ENCODE measurements at places on chromosomes 13 and 19.
A peak's percentile ranks its signal among the peaks of the same experiment; 100 is the strongest.

- no peak for DNase-seq
Measured at GRCh38 chr13:98939660-98940191, 38.1 kb downstream of the DOCK9 start.

DNA sequence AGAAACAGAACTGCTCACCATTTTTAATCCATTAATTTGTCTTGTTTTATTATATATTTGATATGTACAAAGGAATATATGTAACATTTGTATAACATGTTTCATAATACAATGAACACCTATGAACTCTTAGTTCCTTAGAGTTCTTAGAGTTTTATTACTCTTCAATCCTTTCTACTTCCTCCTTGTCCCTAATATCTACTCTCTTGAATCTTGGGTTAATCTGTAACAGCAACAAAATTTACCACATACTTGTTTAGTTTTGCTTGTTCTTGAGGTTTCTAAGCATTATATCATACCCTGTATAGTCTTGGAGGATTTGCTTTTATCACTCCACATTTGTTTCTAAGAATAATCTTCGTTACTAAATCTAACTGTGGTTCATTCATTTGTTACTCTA, 151.4 kb downstream of the PDS5B start:
- DNase-seq, result no peak

DNA sequence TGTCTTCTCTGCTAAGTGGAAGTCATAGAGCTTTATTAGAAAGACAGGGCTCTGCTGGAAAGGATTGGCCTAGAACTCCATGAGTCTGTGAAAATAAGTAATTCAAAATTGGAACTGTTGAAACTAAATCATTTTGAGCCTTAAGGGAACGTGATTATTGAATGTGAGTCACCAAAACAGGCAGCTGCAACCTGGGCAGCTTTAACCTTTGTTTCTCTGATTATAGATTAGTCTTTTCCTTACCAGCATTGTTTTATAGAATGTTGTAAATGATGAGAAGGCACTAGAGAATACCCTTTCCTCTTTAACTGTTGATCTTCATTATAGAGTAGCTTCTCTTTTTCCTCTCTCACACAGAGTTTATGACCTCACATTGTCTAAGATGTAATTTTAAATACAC, 638.8 kb upstream of the SLITRK6 start:
- no peak for DNase-seq

- no peak for DNase-seq
Measured at GRCh38 chr13:75299246-75299645, 182.7 kb downstream of the TBC1D4 start.

- DNase-seq, result no peak
Measured at GRCh38 chr13:27921421-27921960, 1.7 kb downstream of the PDX1 start.

- DNase-seq, result no peak
Measured at GRCh38 chr13:51581148-51581820, 3.0 kb upstream of the WDFY2 start.

GRCh38 chr13:72983085-72983768, 75.6 kb upstream of the KLF5 start:
- DNase-seq, result peak; percentile 77

DNA sequence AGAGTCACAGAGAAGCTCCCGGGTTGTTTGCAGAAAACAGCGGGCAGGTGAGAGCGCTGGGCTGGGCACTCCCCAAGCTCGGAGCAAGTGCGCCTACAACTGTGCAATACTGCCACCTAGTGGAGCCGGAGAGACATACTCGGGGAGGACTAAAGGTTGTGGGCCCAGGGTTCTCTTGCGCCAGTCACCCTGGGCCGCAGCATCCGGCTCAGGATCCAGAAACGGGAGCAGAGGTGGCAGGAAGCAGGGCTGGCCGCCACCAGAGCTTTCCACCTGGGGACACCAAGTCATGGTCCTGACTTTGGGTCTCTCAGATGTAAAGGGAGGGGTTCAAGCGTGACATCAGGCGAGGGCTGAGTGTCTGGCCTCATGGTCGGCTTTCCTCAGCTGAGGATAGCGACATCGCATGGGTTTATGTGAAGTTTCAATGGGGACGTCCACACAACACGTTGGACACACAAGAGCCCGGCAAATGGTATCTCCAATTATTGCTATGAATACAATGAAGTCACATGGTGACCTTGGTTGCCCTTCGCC, 11.2 kb upstream of the KLK4 start:
- DNase-seq, result peak; percentile 72

All from EL (cell line).